Stimulated activated CD8-positive, alpha-beta memory T cell treated with anti-CD3 and anti-CD28 coated beads, Interleukin-7, amount 100 ng/mL, for 1 hour (primary cell): ENCODE measurements at places on chromosomes 3 and 15.

DNA sequence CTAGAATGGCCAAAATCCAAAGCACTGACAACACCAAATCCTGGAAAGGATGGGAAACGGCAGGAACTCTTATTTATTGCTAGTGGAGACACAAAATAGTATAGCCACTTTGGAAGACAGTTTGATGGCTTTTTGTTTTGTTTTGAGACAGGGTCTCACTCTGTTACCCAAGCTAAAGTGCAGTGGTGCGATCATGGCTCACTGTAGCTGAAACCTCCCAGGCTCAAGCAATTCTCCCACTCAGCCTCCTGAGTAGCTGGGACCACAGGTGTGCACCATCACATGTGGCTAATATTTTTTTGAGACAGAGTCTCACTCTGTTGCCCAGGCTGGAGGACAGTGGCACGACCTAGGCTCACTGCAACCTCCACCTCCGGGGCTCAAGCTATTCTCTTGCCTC, 27.3 kb upstream of the GPR160 start:
- DNase-seq: no peak

GRCh38 chr3:9786825-9787669, 5.2 kb downstream of the TADA3 start:
- DNase-seq: no peak

DNA sequence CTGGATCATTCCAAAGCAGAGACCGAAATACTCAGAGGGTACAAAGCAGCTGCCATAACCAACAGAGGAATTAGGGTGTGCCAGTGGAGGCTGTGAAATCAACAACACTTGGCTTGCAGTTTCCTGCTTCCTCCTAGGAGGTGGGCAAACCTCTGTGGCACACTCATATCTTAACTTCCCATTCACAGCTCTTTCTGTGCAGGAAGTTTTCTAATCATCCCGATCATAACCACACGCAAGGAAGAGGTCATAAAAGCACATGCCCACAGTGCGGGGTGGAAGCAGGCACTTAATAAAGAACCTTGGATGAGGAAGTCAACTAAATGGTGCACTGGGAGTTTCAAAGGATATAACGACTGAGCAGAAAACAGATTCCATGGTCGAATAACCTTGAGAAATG, 5.1 kb downstream of the SCAMP2 start:
- DNase-seq: no peak

DNA sequence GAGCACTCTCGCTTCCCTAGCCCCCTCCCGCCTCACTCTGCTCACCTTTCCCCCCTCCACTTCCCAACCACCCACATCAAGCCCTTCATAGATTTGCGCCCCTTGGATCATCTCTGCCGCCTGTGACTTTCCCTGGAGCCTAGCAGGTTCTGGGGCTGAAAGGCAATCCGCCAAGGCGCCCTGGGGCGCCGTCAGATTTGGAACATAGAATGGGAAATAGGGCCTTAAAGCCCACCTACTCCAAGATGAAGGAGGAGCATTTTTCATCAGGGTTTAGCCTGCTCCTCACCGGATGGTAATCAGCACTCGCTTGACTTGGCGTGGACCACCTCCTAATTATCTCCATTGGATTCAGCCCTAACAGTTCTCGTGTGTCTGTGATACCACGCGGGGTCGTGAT, 1.3 kb downstream of the CPNE4 start:
- no peak for DNase-seq

DNA sequence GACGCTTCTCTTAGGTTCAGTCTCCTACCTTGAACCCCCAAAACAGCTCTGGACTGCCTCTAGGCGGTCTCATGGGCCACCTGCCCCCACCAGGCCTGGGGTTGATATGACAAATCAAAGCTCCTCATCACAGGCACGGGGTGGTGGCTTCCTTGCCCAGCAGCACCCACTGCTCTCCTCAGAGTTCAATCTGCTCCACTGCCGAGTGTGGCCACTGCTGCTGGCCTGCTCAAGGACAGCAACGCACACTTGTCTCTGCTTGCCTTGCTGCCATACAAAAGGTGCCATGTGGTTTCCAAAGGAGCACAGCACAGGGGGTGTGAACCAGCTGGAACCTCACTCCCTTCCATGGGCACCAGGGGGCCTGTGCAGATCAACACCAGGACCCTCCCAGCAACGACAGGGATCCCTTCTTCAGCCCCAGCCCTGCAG, 10.2 kb downstream of the KBTBD13 start:
- no peak for DNase-seq
